ENCODE measurements at places on chromosomes 1 and 21.

DNA sequence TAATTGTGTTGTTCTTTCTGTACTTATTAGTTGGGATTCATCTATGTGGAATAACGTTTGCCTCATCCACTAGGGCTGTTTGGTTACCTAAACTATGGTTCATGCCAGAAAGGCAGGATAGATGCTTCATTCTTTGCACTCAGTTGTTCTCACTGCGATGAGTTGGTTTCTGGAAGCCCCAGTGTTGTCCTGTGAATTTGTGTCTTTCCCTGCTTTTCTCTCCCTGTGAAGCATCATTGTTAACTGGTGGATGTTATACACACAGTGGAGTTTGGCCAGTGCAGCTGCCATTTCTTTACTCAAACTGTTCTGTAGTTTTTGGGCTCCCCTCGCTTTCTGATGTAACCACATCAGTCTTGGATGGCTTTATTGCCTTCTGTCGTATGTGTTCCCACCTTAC lies 143.6 kb upstream of the COL6A1 start:
- DNase-seq, result no peak

GRCh38 chr1:108598340-108598739 lies 38.4 kb downstream of the EEIG2 start:
- no peak for DNase-seq

DNA sequence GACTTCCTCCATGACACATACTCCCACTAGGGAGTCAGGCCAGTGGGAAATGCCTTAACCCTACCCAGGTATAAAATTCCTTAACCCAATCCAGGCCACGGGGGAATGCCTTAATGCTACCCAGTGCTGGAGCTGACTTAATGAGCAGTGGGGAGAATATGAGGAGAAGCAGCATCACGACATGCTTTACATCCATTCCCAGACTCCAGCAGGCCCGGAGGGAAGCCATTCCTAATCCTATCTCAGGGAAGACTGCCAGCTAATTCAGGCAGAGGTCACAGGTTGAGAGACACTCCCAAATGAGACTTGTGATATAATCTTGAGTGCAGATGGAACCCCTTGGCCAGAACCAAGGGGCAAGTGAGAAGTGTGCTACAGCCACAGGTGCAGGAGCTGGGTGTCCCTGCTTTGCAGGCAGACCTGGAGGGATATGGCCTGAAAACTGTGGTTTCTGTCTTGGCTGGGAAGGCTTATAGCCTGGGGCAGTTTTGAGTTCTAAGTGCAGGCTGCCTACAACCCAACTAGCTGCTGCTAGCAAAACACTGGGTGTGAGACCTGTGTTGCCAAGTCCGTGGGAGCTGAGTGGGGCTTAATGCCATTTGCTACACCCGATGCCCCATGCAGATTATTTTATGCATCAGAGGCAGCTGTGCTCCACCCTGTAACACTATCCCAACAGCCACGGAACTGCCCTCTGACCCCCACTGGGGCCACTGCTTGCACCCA lies 45.1 kb upstream of the GUCA2A start:
- DNase-seq, result no peak

- no peak for DNase-seq
These were observed 324.7 kb upstream of the USP24 start for GRCh38 chr1:55539652-55540512.

DNA sequence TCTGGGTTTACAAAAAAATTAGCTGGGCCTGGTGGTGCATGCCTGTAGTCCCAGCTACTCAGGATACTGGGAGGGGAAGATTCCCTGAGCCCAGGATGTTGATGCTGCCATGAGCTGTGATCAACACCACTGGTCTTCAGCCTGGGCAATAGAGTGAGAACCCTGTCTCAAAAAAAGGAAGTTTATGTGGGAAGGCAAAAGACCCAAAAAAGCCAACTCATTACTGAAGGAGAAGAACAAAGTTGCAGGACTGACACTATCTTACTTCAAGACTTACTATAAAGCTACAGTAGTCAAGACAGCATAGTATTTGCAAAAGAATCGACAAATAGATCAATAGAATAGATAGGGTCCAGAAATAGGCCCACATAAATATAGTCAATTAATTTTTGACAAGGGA lies 9.2 kb upstream of the PTGS2 start:
- DNase-seq, result no peak

DNA sequence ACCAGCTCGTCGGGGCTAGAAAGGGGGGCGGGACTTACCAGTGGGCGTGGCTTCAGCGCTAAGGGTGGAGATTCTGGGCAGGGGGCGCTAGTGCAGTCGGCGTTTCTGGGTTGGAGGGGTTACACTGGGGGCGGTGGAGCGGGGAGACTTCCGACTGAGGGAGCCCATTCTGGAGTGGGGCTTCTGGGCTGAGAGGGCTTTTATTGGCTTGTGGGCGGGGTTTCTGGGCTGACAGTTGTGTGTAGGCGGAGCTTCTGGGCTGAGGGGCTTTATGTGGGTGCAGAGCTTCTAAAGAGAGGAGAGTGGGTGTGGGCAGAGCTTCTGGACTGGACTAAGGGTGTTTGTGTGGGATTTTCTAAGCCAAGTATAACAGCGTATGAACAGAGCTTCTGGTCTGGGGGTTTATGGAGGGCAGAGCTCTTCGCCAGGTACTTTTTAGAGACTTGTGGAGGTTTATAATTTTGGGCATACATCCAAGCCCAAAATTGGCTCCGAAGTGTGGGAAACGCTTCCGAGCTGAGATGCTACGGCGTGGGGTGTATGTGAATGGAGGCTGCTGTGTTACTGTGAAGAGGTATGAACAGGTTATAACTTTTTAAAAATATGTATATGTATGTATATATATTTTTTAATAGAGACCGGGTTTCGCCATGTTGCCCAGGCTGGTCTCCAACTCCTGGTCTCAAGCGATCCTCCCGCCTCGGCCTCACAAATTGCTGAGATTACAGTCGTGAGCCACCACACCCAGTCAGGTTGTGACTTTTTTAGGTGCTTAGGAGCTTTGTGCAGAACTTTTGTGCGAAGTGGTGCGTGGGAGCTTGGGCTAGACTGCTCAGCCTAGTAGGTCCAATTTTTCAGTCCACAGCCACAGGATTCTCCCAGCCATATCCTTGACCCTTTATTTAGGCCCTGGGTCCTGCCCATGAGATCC lies 825 bp downstream of the TMEM39B start:
- no peak for DNase-seq

DNA sequence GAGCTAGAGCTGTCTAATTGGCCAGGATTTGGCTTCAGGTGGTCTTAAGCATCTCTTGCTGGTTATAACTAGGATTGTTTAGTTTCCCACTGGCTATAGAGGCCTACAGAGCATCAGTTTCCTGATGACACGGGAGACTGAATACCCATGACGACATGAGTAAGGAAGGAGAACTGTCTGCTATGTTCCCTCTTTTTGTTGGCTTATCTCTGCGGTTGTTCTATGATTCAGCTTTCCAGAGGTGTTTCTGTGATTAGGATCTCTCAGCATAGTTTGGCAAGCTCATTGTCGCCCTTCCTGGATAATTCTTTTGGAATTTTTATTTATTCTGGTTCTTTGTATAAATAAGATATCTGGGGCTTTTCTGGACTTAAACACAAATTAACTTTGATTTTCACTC lies 163.4 kb downstream of the OLFM3 start:
- DNase-seq, result no peak

DNA sequence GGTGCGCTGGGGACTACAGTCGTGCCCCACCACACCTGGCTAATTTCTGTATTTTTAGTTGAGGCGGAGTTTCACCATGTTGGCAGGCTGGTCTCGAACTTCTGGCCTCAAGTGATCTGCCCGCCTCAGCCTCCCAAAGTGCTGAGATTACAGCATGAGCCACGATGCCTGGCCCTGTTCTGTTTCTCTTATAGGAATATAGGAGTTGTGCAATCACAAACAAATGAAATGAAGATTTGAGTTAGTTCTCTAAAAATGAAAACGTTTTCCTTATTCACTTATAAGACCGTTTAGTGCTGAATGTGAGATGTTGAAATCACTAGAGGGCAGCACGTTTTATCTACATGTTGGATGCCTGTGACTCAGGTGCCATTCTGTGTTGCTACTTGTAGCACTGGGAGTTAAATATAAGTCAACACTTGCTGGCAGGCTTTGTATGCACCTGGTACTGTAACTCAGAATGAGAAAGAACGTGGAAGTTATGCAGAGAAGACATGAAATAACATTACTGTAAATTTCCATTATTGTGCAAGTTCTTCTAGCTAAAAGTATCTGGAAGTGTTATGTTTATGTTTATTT lies 45.8 kb downstream of the MIGA1 start:
- DNase-seq, result no peak

DNA sequence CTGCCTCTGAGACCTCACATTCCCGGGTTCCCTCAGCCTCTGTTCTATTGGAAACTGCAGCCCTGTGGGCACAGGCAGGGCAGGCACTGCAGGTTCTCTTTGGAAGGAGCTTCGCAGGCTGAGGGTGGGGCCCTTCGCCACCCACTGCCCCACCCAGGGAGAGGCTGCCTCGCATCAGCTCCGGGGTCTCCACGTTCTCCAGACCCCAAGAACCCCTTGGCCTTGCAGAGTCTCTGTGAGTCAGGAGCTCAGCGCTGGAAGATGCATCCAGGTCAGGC lies 8.6 kb upstream of the C1orf159 start:
- DNase-seq, result no peak

DNA sequence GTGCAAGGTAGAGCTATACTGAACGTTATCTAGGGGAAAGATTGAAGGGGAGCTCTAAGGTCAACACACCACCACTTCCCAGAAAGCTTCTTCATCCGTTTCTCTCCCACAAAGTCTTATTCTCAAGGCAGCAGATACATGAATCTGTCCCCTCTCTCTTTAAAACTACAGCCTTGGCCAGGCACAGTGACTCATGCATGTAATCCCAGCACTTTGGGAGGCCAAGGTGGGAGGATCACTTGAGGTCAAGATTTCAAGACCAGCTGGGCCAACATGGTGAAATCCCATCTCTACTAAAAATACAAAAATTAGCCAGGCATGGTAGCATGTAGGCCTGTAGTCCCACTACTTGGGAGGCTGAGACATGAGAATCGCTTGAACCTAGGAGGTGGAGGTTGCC lies 8.1 kb downstream of the CYP4X1 start:
- no peak for DNase-seq

DNA sequence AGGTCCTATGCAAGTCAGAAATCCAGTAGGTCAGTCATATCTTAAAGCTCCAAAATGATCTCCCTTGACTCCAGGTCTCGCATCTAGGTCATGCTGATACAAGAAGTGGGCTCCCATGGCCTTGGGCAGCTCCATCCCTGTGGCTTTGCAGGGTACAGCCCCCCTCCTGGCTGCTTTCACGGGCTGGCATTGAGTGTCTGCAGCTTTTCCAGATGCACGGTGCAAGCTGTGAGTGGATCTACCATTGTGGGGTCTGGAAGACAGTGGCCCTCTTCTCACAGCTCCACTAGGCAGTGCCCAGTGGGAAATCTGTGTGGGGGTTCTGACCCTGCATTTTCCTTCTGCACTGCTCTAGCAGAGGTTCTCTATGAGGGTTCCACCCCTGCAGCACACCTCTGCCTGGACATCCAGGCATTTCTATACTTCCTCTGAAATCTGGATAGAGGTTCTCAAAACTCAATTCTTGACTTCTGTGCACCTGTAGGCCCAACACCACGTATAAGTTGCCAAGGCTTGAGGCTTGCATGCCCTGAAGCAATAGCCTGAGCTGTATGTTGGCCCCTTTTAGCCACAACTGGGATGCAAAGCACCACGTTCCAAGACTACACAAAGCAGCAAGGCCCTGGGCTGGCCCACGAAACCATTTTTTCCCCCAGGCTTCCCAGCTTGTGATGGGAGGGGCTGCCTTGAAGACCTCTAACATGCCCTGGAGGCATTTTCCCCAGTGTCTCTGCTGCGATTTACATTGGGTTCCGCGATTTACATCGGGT lies 472.7 kb downstream of the NPHP4 start:
- DNase-seq, result no peak

DNA sequence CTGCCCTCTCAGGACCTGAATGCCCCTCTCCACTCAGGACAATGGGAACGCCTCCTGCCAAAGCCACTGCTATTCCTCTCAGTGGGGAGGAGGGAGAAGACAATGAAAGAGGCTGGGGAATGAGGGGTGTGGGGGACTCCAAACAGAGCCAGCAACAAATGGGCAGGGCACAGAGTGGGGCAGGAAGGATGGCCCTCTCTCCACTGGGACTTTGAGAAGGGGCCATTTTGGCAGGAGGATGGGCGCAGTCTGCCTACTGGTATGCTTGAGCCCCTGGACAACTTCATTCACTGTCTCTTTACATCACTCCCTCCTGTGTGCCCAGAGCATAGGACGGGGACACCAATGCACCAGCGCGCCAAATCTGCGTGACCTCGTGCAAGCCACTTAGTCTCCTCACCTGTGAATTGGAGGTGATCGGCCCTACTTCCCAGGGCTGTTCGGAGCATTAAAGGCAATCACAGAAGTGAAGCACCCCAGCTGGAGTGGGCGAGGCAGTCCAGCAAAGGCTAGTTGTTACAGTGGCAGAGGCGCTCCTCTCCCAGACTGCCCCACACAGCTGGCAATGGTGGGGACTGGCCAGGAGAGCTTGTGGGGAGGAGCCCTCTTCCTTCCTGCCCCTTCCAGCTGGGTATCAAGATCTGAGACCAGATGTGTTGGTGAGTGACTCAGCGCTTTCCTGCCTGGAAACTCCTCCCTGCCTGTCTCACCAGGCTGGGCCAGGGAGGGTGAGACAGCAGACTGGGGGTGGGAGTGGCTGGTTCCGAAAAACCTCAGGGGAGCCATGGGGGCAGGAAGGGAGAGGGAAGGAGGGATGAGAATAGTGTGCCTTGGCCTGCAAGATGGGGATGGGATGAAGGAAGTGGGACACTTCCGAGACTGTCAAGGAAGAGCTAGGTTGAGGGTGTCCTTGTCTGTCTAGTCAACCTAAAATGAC lies 22.4 kb upstream of the SYNC start:
- DNase-seq, result no peak

DNA sequence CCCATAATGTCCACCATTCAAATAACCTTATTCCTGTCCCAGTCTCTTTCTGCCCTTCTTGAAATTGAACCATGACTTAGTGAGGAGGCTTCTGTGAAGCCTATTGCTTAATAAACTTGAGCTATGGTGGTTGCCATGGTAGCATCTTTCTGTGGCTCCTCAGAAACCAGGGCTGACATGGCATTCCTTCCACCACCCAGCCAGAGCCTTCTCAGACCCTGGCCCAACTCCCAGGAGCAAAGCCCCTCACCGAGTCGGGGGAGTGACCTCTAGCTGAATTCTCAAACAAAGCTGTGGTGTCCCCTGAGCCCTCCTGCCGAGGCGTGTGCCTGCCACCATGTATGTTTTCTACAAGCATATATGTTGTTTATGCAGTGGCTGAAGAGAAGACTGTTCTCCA lies 259.1 kb downstream of the CACNA1E start:
- no peak for DNase-seq

DNA sequence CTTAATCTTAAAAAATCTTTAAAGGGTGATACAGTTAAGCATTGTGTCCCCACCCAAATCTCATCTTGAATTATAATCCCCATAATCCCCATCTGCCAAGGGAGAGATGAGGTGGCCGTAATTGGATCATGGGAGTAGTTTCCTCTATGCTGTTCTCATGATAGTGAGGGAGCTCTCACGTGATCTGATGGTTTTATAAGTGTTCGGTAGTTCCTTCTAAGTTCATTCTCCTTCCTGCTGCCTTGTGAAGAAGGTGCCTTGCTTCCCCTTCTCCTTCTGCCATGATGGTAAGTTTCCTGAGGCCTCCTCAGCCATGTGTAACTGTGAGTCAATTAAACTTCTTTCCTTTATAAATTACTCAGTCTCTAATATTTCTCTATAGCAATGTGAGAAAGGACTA lies 10.7 kb downstream of the DHRS3 start:
- no peak for DNase-seq
